Left hindlimb (tissue), 1 donor: ENCODE measurements at places on chromosomes 1 and 21.

- no peak for DNase-seq
Measured at GRCh38 chr1:211535346-211535745, 43.4 kb upstream of the RD3 start.

DNA sequence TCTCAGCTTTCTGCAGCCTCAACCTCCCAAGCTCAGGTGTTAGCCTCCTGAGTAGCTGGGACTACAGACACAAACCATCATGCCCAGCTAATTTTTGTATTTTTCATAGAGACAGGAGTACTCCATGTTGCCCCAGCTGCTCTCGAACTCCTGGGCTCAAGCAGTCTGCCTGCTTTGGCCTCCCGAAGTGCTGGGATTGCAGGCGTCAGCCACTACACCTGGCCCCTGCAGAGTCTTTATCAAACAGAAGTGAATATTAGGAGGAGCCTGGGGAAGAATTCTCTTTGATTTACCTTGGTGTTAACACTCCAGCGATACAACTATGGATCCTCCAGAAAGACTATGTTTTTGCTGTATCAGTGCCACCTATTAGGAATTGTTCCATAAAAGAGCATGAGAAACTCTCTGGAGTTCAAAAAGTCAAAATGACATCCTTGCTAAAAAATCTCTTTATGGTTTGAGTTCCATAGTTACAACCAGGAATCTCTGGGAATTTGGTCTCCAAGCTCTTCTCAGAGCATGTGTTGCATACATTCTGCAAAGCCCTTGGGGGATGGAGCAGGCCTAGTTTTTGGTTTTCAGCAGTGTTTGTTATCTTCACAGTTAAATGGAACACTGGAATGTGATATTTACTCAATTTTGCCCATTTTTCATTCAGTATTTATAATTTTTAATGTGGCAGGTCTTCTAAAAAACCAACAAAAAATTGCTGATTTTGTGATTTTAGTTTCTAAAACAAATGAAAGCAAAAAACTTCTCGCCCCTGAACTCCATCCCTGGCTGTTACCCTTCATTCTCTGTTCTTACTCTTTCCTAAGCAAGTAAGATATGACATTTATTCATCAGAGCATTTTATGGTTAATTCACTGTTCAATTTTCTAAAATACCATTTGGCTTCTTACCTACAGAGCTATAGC, 77.3 kb downstream of the OLFML2B start:
- no peak for DNase-seq

GRCh38 chr1:12407050-12407961, 177.5 kb downstream of the VPS13D start:
- DNase-seq = no peak

- no peak for DNase-seq
Measured at GRCh38 chr1:222250376-222250775, 297.5 kb downstream of the HHIPL2 start.

DNA sequence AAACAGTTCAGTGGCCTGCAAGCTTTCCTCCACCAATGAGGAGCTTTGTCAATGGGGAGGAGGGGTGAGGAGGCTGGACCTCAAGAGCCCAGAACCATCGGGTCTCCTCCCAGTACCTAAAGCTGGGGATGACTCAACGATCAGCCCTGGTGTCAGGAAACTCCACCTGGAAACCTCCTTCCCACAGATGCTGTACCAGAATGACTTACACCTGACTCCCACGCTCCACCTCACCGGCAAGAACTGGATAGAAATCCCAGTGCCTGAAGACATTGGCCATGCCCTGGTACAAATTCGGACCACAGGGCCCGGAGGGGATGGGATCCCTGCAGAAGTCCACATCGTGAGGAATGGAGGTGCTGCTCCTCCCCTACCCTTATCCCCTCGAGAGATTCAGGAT, 11.4 kb downstream of the TMEM81 start:
- no peak for DNase-seq

DNA sequence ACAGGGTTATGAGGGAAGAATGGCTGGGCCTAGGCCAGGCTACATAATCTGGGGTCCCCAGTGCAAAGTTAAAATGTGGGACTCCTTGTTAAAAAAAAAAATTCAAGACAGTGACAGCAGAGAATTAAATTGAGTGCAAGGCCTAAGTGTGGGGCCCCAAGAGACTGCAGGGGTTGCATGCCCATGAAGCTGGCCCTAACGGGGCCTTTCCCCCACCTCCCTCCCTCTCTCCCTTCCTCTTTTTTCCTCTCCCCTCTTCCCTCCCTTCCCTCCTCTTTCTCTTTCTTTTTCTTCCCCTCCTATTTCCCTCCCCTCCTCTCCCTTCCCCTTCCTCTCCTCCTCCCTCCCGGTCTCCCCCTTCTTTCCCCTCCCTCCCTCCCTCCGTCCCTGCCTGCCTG, 266.7 kb downstream of the LMO4 start:
- DNase-seq = no peak

- no peak for DNase-seq
Measured at GRCh38 chr1:37860346-37860666, 914 bp upstream of the MTF1 start.

- no peak for DNase-seq
Measured at GRCh38 chr1:50531027-50531426, 107.8 kb upstream of the DMRTA2 start.

DNA sequence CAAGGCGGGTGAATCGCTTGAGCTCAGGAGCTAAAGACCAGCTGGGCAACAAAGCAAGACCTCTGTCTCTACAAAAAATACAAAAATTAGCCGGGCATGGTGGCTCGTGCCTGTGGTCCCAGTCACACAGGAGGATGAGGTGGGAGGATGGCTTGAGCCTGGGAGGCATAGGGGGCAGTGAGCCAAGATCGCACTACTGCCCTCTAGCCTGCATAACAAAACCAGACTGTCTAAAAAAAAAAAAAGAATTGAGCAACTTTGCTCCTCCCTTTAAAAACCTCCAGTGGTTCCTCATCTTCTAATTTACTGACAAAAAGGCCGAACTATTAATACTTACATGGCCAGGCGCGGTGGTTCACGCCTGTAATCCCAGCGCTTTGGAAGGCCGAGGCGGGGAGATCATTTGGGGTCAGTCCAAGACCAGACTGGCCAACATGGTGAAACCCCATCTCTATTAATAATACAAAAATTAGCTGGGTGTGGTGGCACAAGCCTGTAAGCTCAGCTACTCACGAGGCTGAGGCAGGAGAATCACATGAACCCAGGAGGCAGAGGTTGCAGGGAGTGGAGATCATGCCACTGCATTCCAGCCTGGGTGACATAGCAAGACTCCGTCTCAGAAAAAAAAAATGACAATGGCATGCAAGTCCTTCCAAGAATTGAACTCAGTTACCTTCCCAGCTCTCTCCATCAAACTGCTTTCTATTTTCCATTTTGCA, 4.4 kb downstream of the ACBD3 start:
- no peak for DNase-seq

GRCh38 chr1:221809091-221810029, 67.5 kb upstream of the DUSP10 start:
- no peak for DNase-seq

GRCh38 chr1:236548452-236548851, 24.7 kb downstream of the LGALS8 start:
- DNase-seq = no peak

GRCh38 chr1:24923485-24924113, 6.5 kb downstream of the RUNX3 start:
- no peak for DNase-seq

DNA sequence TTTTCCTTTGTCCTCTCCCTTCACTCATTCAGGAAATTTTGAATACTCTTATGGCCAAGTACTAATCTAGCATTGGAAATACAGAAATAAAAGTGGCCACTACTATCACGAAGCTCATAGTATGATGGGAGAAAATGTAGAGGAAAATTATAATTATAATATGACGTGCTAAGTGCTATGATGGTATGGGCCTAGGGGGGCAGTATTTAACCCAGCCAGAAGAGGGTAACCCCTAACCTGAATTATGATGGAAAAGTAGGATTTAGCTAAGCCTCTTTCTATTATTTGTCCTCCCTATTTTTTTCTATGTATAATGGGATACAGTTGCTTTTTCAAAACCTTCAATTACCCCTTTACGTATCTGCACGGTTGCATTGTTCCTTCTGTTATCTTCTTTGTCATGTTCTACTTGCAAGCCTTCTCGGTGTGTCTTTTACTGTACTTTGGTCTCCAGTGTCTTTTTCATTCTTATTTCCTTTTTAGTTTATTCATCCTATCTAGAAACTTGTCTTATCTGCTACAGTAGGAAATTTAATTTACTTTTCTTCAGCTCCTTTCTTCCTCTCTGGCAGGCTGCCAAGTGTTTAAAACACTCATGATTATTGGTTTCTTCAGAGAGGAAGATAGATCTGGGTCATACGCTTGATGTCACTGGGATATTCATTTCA, 88.8 kb upstream of the GPR52 start:
- no peak for DNase-seq

- DNase-seq = no peak
Measured at GRCh38 chr1:100360790-100361510, 8.6 kb downstream of the CDC14A start.

DNA sequence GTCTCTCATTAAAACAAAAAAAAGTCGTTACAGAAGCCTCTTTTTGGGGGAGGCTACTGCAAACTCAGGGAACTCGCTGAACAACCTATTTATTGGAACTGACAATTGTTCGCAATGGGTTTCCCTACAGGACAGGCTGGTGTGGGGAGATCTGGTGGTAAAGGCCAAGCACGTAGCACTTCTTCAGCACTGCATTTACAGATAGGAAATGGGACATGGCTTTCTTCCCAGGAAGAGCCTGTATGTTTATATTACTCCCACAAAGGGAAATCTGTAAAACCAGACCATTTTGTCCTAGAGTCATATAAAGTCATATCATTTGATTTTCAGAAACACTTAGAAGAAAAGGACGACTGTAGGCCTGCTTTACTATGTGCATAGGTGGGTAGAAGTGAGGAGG, 38.8 kb upstream of the TBX15 start:
- no peak for DNase-seq

DNA sequence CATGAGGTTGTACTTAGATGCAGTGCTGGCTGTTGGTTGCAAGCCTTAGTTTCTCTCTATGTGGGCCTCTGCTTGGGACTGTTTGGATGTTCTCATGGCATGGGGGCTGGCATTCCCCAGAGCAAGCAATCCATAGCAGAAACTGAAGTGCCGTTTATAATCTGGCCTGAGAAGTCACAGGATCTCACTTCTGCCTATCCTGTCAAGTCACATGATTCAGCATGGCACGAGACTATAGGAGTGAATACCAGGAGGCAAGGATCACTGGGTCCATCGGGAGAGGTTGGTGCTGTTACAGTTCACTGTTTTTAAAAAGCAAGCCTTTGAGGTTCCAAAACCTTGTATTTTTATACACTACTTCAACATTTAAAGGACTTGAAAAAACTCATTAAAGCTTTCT, 16.7 kb downstream of the COLGALT2 start:
- no peak for DNase-seq

DNA sequence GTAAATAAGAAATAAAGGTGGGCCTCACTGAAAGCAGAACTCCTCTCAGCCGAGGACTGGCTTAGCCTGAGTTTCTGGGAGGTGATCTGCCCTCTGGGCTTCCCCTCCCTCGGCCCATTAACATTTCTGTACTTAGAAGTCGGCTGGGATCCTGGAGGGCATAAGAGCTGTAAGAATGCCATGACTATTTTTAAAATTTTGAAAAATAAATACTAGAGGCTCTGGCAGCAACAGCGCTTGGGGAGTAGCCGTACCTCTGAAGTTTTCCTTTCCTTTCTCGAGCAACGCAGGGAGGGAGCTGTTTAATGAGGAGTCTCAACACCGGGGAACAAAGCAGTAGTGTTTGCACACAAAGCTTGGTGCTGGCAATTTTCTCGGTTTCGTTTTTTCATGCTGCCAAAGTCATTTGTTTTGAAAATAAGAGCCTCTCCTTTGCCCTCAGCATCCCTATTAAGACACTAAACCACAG, 498.7 kb downstream of the SMYD3 start:
- no peak for DNase-seq
